ENCODE measurements at places on chromosomes 5 and 9. TPM values are rescaled to one million over a fixed set of nuclear protein-coding genes. Genes with fewer than 3 reads are reported as not detected.

Gene FST
- 0.18 TPM for polyA plus RNA-seq

Gene SAXO1
- polyA plus RNA-seq = 0.34 TPM

Gene DENND1A
- 5.6 TPM for polyA plus RNA-seq

Gene OCLN
- polyA plus RNA-seq = 0.13 TPM

Gene TRPM6
- polyA plus RNA-seq = not detected

Gene TGFBI
- polyA plus RNA-seq = 7.3 TPM

Gene BRD9
- polyA plus RNA-seq = 21.2 TPM

DNA sequence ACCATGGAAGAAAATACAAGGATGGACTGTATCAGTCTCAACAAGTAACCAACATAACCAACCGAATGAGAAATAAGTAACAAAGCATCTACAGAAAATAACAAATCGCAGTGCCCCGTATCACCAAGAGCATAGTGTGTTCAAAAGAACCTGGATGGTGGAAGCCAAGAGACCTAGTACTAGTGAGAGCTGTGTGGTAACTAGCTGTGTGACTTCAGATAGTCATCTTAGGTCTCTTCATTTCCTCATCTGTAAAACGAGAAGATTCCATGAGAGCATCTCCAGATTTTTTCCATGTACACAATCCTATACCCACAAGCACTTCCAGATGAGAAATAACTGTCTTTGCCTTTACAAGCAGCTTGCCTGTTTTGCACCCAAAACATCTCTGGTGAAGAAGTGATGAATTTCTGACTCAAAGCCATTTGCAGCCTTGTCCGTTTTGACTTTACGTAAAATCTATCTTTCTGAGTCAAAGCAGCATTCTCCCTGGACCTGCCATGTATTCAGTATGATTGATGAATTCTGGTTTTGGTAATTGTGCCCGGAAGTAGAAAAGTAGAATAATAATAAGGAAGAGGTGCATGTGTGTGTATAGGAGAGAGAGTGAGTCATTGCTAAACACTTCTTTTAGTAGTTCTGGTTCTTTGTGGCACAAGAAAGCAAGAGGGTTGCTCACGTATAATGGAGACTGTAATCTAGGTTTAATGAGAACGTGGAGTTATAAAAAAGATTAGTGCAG lies 41.0 kb downstream of the AOPEP start:
- H3K27ac ChIP-seq = no peak overlapping the region
- no peaks in the 10 kb centered on the region for H3K4me1 ChIP-seq
- no peak for DNase-seq
- no peaks in the 10 kb centered on the region for H3K27me3 ChIP-seq

- no peak overlapping the region for H3K27ac ChIP-seq
- H3K36me3 ChIP-seq = peaks cover 18% of the 10 kb centered on the region
- H3K4me1 ChIP-seq = no peaks in the 10 kb centered on the region
- no peak overlapping the region for H3K4me3 ChIP-seq
- DNase-seq = no peak
- no peaks in the 10 kb centered on the region for H3K27me3 ChIP-seq
Observed at GRCh38 chr9:93659837-93660177, 83.4 kb downstream of the PHF2 start.

- no peaks in the 10 kb centered on the region for H3K36me3 ChIP-seq
- H3K27ac ChIP-seq = no peak overlapping the region
- peaks cover 3% of the 10 kb centered on the region for H3K4me1 ChIP-seq
- H3K4me3 ChIP-seq = no peak overlapping the region
- DNase-seq = no peak
- H3K27me3 ChIP-seq = no peaks in the 10 kb centered on the region
Observed at GRCh38 chr5:168850683-168851082, 271.5 kb upstream of the PANK3 start.

GRCh38 chr5:138930371-138931097 lies 55.4 kb upstream of the LRRTM2 start:
- no peaks in the 10 kb centered on the region for H3K4me1 ChIP-seq
- no peaks in the 10 kb centered on the region for H3K27me3 ChIP-seq
- H3K27ac ChIP-seq = no peak overlapping the region
- peaks cover 22% of the 10 kb centered on the region for H3K36me3 ChIP-seq

- H3K27me3 ChIP-seq = no peaks in the 10 kb centered on the region
- H3K36me3 ChIP-seq = no peaks in the 10 kb centered on the region
- no peak overlapping the region for H3K27ac ChIP-seq
- H3K4me1 ChIP-seq = no peaks in the 10 kb centered on the region
- no peak for DNase-seq
- H3K4me3 ChIP-seq = no peak overlapping the region
Observed at GRCh38 chr5:159821461-159821940, 94.8 kb upstream of the ADRA1B start.

DNA sequence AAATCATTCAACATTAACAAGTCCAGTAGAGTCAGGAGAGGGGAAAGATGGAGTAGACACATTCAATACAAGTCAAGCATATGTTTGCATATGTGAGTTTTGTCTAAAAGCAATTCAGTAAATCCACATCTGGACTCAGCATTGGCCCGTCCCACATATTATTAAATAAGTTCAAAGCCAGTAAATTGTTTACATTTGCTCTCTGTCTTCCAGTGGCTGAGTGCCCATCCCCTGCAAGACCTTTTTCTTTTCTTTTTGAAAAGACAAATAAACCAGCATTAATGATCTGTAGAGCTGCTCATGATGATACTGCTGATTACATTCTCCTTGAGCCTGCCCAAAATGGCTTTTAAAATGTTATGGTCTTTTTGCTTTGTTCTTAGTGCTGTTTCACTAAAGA lies 71.1 kb downstream of the TNC start:
- no peaks in the 10 kb centered on the region for H3K36me3 ChIP-seq
- no peaks in the 10 kb centered on the region for H3K4me1 ChIP-seq
- H3K4me3 ChIP-seq = no peak overlapping the region
- H3K27ac ChIP-seq = no peak overlapping the region

DNA sequence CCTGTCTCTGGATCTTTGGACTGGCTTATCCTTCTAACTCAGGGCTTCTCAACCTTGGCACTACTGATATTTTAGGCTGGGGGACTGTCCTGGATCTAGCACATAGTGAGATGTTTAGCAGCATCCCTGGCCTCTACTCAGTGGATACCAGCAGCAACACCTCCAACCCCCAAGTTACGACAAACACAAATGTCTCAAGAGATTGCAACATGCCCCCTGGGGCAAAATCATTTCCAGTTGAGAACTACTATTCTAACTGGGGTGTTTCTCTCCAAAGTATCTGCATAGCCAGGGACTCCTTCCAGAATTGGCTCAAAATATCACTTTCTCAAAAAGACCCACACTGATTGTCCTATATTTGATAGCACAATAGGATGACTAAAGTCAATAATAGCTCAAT lies 7.2 kb upstream of the TLR4 start:
- no peaks in the 10 kb centered on the region for H3K4me1 ChIP-seq
- H3K36me3 ChIP-seq = no peaks in the 10 kb centered on the region
- H3K27ac ChIP-seq = no peak overlapping the region
- H3K4me3 ChIP-seq = no peak overlapping the region
- H3K27me3 ChIP-seq = no peaks in the 10 kb centered on the region
- no peak for DNase-seq

GRCh38 chr9:3471883-3472282 lies 53.9 kb downstream of the RFX3 start:
- no peak overlapping the region for H3K4me3 ChIP-seq
- no peak for DNase-seq
- H3K36me3 ChIP-seq = no peaks in the 10 kb centered on the region
- peaks cover 13% of the 10 kb centered on the region for H3K4me1 ChIP-seq
- H3K27ac ChIP-seq = no peak overlapping the region

- no peaks in the 10 kb centered on the region for H3K27me3 ChIP-seq
- H3K4me1 ChIP-seq = peaks cover 72% of the 10 kb centered on the region
- H3K36me3 ChIP-seq = peaks cover 16% of the 10 kb centered on the region
- H3K27ac ChIP-seq = peak overlapping the region; percentile 77
Observed at GRCh38 chr9:120791161-120791560, 2.1 kb downstream of the FBXW2 start.

DNA sequence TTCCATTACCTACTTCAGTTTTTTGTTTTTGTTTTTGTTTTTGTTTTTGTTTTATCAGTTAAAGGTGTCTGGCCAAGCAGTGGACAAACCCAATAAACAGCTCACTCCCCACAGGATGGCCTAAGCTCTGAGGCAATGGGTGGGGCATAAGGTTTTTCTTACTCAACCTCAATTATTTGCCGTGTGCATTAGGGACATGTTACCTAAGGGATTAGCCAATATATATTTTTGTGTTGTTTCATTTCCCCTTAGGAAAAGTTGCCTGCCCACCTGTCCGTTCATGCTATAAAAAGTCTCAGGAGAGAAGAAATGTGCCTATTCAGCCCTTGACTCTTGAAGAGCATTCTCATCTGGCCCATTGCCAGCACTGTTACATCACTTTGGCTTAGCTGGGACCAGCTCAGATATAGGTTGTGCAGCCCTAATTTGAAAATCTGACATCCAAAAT lies 7.3 kb downstream of the SH3RF2 start:
- no peaks in the 10 kb centered on the region for H3K36me3 ChIP-seq
- H3K27ac ChIP-seq = no peak overlapping the region
- DNase-seq = no peak
- H3K27me3 ChIP-seq = no peaks in the 10 kb centered on the region
- H3K4me3 ChIP-seq = no peak overlapping the region

DNA sequence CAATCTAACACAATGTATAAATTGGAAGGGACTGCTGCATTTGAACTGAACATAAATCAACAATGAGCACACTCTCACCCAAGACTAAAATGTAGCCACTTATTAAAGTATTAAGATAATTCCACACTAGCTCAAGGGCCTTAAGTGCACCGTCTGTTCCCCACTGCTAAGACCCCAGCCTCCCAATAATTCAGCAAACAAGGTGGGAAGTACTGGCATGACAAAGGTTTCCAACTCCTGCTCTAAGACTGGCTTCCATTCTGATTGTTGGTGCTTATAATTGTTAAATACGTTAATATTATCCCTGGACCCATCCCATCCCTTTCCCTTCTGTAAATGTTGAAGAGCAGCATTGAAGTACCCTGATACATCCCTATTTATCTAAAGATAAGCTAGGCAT lies 636.7 kb downstream of the NR2F1-AS1 start:
- H3K4me3 ChIP-seq = no peak overlapping the region
- no peak for DNase-seq
- H3K36me3 ChIP-seq = no peaks in the 10 kb centered on the region
- no peak overlapping the region for H3K27ac ChIP-seq

DNA sequence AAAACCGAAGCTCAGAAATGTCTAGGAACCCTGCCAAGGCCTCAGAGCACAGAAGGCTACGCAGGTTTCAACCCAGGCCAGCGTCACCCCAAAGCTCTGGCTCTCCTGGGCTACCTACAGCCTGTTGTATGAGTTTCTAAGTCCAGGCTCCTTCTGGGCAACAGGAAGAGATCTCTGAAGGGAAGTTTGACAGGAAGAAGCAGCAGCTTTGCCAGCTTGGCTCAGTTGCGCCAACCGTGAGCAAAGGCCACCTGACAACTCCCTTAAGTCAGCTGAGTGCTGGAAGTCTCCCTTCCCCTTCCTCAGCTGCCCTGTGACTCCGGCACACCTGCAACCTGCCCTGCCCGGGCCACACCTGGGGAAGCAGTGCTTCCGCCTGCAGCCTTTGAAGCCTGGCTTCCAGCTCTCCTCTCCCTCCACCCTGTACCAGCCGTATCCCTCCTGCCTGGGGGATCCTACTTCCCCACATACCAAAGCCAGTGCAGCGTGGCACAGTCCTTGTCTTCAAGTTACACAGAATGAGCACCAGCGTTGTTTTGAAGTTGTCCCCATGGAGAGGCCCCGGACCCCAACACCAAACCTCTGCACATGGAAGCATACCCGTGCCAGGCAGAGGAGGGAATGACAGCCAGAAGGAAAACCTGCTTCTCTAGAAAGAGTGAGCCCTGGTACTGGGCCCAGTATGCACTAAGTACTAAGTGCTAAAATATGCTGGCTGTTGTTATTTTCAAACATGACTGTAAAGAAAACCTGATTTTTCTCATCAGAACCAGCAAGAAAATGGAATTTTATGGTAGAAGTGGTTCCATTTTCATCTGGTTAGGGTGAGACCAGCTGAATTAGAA lies 36.5 kb downstream of the SHB start:
- H3K4me3 ChIP-seq = no peak overlapping the region
- no peaks in the 10 kb centered on the region for H3K27me3 ChIP-seq
- no peaks in the 10 kb centered on the region for H3K4me1 ChIP-seq

DNA sequence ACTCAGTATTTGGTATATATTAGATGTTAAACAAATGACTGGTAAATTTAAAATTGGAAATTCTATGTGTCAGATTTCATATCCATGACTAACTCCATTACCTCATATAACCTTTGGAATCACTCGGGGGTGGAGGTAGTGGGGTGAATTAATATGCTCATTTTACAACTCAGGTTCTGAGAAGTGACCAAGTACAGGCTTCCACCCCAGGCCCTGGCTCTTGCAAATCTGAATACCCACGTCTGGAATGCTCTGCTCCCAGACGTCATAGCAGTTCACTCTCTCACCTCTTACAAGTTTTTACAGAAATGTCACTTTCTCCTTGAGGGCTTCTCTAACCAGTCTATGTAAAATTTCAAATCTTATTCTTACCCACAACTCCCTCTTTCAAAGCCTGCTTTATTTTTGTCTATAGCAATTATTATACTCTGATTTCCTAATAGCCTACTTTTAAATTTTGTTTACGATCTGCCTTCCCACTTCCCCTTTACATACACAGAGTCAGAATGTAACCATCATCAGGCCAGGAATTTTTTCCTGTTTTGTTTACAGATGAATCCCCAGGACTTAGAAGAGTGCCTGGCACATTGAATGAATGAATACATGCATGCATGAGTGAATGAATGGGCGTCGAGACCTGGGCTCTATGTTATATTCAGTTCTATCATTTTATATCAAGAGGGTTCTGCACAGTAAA lies 134.1 kb upstream of the IFNE start:
- no peak for DNase-seq
- H3K4me3 ChIP-seq = no peak overlapping the region
- H3K36me3 ChIP-seq = no peaks in the 10 kb centered on the region
- H3K4me1 ChIP-seq = peaks cover 29% of the 10 kb centered on the region

DNA sequence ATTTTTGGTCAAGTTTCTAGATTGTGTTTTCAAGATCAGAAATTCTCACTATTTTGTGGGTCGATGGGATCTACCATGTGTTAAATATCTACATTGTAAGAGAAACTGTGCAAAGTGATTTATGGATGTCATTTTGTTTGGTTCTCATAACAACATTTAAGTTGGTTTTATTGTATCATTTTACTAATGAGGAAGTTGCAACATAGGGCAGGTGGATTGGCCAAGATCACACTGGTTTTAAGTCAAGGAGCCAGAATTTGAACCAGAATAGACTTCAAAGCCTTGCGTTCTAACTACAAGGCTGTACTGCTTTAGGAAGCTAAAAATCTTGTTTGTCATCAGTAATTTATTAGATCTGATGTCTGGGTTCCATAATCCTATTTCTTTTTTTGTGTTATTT lies 23.4 kb downstream of the SH3TC2 start:
- H3K4me3 ChIP-seq = no peak overlapping the region
- H3K4me1 ChIP-seq = peaks cover 10% of the 10 kb centered on the region
- no peaks in the 10 kb centered on the region for H3K36me3 ChIP-seq
- no peak for DNase-seq
- no peaks in the 10 kb centered on the region for H3K27me3 ChIP-seq
- no peak overlapping the region for H3K27ac ChIP-seq

GRCh38 chr5:151738125-151738848 lies 20.1 kb downstream of the ATOX1 start:
- no peak for DNase-seq
- H3K36me3 ChIP-seq = no peaks in the 10 kb centered on the region
- H3K27ac ChIP-seq = no peak overlapping the region
- H3K27me3 ChIP-seq = no peaks in the 10 kb centered on the region
- H3K4me3 ChIP-seq = no peak overlapping the region
- H3K4me1 ChIP-seq = peaks cover 9% of the 10 kb centered on the region

- no peak overlapping the region for H3K27ac ChIP-seq
- H3K27me3 ChIP-seq = no peaks in the 10 kb centered on the region
- no peaks in the 10 kb centered on the region for H3K36me3 ChIP-seq
- H3K4me3 ChIP-seq = no peak overlapping the region
Observed at GRCh38 chr9:103364753-103365152, 369.6 kb downstream of the CYLC2 start.

Measured in CD4-positive, alpha-beta memory T cell (primary cell).